ENCODE measurements at places on chromosomes 12 and 14.

DNA sequence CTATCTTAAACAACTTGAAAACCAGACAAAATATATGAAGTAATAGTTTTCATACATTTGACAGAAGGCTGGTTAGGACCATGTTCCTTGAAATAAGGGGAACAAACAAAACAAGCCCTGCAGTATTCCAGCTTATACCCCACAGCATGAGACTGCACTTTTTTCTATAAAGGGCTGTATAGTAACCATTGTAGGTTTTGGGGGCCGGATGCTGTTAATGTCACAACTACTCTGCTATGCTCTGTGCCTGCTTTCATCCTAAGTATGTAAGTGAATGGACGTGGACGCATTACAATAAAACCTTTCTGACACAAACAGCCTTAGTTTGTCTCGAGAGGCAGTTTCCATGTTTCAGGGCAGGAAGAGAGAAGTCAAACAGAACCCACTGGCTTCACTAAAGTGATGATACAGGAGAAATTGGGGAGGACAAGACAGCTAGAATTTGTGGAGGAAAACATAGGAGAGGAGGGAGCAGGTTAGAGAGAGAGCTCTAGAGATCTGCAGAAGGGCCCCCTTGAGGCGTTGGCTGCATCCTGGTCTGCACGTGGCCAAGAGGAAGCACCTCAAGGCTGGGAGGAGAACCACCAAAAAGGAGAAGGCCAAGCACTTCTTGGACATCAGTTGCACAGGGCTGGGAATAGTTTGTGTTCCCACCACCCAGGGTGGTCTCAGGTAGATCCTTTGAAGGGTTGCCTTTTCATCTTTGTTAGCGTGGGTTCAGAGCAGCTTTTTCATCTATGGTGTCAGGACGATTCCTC lies 63.7 kb downstream of the TRAF3 start:
- DNase-seq: no peak

GRCh38 chr12:32496946-32497345 lies 97.6 kb downstream of the FGD4 start:
- DNase-seq: no peak

DNA sequence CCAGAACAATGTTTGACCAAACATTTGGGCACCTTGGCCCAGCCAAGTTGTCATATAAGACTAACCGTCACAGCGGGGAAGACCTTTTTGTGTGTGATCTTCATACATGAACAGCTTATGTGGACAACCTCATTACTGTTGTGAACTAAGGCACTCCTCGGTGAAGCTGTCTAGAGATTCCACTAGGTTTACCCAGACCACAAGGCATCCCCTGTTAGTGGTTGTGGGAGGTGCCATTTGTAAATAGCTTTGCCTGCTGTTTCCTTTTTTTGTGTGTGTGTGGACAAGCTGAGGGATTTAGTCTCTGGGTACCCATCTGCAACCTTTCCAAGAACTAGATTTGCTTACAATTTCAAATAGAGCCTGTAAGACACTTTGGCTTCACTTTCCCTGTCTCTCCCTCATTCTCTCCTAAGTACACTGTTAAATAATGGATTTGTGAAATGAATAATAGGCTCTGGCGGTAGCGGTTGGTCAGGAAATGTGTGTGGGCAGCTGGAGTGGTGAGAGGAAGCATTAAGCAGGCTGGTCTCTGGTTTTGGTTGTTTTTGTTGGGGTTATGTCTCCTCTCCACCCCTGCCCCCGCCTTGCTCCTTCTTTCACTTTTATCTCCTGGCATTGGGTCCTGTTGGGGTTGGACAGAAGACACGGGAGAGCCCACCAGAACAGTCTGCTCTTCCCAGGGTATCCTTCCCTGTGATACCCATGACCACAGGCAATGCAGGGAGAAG lies 727.6 kb downstream of the VRK1 start:
- no peak for DNase-seq

- no peak for DNase-seq
Measured at GRCh38 chr12:27906658-27907473, 65.7 kb downstream of the PTHLH start.

GRCh38 chr12:62698701-62699101 lies 232.1 kb downstream of the MON2 start:
- DNase-seq: no peak

GRCh38 chr14:80425686-80426085 lies 214.4 kb upstream of the DIO2 start:
- DNase-seq: no peak

- no peak for DNase-seq
Measured at GRCh38 chr12:81558031-81558430, 201.1 kb downstream of the PPFIA2 start.

- peak; percentile 47 for DNase-seq
Measured at GRCh38 chr12:123076604-123077297, 74.1 kb downstream of the PITPNM2 start.

DNA sequence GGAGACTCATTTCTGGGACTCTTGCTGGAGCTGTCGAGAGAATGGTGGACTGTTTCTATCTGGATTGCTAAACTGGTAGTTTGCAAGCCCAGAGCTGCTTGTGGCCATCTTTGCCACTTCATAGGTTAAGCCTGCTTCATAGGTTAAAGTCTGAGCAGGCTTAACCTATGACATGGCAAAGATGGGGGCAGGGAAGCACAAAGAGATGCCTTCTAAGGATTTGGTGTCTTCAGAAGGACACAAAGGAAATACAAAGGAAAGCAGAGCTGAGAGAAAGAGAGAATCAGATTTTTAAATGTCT lies 78.4 kb upstream of the MAX start:
- DNase-seq: no peak

DNA sequence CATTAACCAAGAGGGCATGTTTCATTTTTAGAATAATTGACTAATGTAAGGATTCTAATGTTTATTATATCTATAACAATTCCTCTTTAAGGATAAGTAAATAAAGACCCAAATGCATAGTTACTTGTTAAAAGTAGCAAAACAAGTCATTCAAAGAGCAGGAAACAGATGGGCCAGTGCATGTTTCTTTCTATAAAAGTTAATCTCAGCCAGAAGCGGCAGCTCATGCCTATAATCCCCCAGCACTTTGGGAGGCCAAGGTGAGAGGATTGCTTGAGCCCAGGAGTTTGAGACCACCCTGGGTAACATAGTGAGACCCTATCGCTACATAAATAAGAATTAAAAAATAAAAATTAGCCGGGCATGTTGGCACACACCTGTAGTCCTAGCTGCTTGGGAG lies 391.0 kb upstream of the RGS6 start:
- no peak for DNase-seq

- DNase-seq: no peak
Measured at GRCh38 chr12:75457191-75457590, 23.4 kb upstream of the GLIPR1 start.

DNA sequence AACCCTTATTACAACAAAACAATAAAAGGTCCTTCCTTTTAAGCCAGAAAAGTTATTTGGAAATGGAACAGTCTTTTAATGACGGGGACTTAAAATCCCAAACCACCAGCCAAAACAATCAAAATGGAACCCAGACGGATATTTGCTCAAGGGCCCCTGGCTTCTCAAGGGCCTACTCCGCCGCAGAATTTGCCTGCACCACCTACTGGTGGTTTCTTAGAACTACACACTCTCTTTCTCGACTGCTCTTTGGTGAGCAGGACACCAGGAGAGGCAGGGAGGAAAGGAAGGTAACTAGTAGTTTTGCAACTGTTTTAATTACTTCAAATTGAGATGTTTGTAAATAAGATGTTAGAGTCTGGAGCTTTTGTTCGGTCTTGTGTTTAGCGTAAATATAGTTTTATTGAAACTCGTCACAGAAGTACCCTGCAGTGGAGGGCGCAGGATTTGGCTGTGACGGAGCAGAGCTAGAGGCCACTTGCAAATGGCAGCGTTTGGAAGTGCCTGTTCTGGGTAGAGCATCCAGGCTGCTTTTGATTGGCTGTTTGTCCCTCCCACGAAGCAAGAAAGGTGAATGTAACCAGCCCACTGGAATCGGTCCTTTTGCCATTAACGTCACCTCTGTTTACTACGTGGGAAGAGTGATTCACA lies 238.5 kb downstream of the CACNA1C start:
- no peak for DNase-seq
